GM19239 (cell line): ENCODE measurements at places on chromosomes 2 and 18.
A peak's percentile ranks its signal among the peaks of the same experiment; 100 is the strongest.

DNA sequence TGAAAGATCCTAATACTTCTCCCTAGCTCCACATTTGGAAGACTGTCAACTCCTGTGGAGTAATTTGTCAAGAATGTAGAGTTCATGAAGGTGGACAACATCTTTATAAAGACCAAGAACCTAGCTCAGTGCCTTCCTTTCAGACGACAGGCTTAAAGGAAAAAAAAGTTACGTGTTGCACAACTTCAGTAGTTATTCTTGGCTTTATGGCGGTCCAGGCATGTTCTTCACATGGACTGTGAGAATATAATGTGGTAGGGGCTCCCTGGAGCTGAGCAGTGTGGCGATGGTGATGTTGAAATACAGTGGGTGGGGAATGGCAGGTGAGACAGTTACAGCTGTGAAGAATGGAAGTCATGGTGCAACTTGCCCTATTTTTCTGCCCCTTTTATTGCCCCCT lies 3.9 kb downstream of the TAF1B start:
- DNase-seq = no peak

- no peak for DNase-seq
These were observed 241.7 kb downstream of the TGIF1 start for GRCh38 chr18:3691705-3692104.

DNA sequence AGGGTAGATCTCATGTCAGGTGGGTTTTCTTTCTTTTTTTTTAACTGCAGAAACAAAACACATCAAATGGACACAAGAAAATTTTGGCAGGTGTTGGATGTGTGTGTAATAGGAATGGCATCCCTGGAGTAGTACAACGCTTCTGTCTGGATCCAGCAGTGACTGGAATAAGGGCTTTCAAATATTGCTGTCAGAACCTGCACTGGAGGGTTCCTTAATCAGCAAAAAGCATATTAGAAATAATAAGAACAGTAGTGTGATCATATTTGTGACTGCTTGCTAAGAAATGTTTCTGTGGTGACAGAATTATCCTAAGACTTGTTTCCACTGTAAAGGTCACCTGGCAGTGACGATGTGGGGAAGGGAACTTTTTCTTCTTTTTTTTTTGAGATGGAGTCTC lies 30.8 kb downstream of the CREG2 start:
- DNase-seq = no peak

DNA sequence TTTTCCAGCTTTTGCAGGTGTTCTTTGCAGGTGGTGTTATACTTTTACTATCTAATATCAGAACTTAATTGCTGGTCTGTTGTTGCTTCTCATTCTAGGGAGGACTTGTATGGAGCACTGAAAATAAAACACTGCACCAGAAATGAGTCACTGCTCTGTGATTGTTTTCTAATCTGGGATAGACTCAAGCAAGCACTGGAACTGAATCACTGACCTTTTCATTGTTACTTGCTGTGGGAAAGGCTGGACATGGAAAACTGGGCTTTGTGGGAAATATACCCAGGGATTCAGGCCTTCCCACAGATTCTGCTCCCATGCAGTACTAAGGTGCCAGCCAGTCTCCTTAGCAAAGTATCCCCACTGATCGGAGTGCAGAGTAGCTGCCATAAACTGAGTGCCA lies 470.0 kb upstream of the GCFC2 start:
- no peak for DNase-seq

DNA sequence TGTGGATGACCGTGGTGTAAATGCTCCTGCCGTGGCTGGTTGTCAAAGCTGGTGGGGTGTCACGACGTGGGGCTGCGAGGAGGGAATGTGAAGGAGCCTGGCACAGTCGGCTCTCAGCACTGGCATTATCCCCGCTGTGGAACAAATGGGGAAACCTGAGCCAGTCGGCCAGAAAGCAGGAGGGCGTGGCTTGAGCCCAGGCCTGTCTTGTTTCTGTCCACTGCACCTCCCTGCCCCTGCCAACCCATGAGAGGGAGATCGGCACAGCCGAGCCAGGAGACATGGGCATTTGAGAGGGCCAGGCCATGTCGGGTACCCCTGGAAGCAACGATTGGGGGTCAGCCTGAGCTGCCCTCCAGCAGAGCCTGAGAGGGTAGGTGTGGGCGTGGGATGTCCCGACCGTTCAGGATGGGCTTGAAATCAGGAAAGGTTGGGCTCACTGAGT lies 44.5 kb downstream of the PDIA6 start:
- no peak for DNase-seq

DNA sequence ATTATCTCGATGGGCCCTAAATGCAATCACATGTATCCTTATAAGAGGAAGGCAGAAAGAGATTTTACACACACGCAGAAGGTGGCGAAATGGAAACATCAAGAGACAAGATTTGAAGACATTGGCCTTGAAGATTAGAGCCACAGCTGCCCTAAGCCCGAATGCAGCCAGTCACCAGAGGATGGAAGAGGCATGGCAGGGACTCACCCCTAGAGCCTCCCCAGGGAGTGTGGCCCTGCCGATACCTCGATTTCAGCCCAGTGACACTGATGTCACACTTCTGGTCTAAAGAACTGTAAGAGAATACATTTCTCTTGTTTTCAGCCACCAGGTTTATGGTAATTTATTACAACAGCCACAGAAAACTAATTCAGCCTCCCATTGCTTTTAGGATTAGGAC lies 17.4 kb downstream of the TTC39C start:
- DNase-seq = no peak

GRCh38 chr2:69620870-69621269 lies 22.7 kb downstream of the AAK1 start:
- DNase-seq = no peak

DNA sequence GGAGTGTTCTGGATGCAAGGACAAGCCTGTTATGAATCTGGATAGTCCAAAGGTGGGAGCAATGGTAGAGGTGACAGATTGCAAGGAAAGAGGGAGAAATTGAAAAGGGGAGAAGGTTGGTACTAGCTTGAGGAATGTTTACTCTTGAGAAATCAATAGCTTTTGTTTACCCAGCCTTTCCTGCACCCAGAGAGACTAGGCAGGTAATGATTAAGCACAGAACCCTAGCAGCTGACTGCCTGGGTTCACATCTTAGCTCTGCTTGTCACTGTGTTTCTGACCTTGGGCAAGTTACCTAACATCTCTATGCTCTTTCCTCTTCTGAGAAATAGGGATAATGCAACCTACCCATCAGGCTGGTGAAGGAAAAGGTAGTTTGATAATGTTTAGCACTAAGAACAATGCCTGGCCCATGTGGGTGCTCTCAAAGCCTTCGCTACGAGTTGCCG lies 178.6 kb downstream of the MGAT5 start:
- no peak for DNase-seq

GRCh38 chr2:31324016-31324633 lies 90.2 kb downstream of the EHD3 start:
- DNase-seq = peak; percentile 29

DNA sequence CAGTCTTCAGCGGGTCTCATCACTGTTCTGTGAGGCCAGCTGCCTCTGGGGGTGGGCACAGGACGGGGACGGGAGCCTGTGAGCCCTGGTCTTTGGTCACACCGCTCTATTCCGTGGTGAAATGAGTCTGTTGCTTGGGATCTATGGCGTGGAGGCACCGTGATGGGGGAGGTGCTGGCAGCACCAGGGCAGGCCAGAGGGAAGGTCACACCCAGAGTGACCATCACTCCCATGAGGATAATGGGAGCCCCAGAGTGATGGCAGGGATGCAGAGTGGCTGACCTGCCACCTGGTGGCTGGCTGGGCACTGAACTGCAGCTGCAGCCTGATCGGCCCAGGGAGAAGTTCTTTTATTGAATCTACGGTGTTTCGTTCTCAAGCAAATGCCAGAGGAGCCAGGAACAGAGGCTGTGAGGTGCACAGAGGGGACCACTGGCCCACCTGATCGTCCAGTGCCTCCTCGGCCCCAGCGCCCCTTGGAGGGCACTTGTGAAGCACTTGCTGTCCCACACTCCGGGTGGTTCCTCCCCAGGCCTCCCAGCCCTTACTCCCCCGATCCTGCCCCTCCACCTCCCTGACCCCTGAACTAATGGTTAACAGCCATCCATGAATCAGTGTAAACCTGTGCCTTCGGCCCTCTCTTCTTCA lies 17.9 kb downstream of the KCNIP3 start:
- DNase-seq = peak; percentile 35

- DNase-seq = no peak
These were observed 1.4 kb downstream of the WNT6 start for GRCh38 chr2:218860950-218861381.

DNA sequence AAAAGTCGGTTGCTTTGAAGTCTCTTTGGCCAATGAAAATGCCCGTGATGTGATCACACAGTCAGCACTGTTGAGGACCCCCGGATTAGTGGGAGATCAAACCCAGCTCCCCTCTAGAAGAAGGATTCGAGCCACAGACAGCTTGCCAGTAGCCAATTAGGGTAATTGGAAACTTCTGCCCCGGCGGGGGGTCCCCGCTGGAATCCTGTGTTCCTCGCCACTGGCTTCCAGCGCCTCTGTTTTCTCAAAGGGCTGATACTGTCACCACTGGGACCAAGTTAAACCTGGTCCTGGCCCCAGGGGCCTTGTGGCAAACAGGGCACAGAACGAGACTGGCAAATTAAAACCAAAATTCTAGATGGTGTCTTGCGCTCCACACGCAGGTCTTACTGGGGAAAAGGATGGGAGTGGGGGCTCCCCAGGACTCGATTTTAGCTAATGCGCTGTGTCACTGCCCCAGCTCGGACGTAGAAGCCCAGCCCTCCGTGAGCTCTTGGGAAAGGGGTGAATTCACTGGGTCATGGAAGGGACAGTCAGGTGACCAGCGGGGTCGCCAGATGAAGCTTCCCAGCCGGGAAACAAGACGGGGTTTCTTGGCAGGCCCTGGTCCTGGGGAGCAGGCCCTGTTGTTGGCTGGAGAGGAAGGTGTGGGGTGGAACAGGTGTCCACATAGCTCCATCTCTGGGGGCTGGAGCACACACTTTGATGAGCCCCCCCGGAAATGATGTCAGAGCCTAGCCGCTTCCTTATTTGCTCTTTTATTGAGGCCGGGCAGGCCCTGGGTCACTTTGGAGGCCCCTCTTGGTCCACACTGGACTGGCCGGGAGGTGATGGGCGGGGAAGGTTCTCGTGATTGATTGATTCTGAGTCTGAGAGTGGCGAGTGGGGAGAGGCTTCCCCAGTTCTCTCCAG lies 90.2 kb downstream of the SMAD7 start:
- no peak for DNase-seq

DNA sequence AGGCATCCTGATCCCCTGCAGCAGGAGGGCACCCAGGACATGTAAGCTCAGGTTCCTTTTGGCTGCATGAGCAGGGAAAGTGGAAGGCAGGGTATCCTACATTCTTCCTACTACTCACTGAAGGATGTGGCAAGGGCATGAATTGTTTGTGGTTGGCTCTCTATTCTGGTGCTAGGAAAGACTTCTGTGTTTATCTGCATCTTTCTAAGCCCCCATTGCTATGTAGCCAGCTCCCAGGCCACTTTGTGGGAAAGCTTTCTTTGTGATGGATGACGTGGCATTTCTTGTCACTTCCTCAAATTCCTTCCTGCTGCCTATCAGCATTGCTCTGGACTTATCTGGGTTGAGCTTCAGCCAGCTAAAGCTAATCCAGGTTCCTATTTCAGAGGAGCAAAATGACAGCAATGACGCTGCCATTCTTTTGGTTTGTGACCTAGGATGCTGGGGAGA lies 46.2 kb downstream of the MEIS1 start:
- DNase-seq = no peak

DNA sequence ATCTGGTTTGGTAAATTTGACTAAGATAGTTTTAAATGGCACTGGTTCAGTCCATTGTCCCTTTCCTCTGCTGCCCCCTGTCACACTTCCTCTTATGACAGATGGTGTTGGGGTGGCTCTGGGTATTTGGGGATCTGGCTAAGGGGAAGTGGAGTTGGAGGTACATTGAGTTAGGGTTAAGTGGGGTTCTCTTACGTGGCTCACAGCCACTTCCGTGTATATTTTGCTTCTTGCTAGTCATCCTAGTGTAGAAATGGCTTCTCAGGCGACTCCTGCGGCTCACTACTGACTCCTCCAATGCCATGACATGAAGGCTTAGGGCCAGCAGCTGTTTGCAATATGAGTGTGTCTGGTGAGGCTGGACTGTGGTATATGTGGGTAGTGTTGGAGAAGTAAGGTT lies 187.0 kb downstream of the HAUS1 start:
- no peak for DNase-seq
